ENCODE measurements at places on chromosomes 5 and 9. TPM values are rescaled to one million over a fixed set of nuclear protein-coding genes. Genes with fewer than 3 reads are reported as not detected.

GRCh38 chr9:69871118-69871834 lies 50.7 kb downstream of the CFAP95 start:
- DNase-seq: no peak

GRCh38 chr5:144972317-144972716 lies 801.6 kb downstream of the KCTD16 start:
- DNase-seq: no peak

GRCh38 chr5:85647349-85648127 lies 970.2 kb upstream of the COX7C start:
- DNase-seq: no peak

DNA sequence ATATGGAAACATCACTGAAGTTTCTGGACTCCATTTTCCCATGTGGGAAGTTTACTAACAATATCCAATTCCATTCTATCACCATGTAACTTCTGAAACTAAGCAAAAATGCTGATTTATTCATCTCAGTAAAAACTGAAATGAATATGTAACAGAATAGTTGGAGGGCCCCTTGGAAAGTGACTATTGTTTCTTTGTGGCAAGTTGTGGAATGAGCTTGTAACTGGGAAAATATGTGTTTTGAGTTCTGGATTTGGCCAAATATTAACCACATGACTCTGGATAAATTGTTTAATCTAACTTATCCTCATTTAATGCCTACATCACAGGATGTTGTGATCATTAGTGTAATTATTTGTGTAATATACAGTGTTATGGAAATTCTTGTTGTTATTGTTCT lies 619.3 kb downstream of the TLE4 start:
- peak; percentile 57 for DNase-seq

DNA sequence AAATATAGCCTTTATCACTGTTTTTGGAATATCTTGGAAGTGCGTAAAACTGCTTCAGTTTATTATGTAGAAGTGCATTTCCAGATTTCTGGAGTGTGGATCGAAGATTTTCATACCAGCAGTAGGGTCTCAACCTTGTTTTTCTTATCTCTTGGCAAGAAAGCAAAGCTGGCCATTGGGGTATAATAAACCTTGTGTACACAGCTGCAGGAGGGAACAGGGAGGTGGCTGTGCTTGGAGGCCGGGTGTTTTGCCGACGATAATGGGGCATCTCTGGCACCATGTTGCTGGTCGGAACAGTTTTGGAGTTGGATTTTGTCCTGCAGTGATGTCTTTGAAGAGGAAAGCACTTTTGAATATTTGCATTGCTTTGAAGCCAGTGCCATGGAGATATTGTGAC lies 308.8 kb upstream of the DMRT1 start:
- no peak for DNase-seq

- DNase-seq: peak; percentile 8
Observed at GRCh38 chr5:59357381-59357977, 536.0 kb downstream of the PDE4D start.

DNA sequence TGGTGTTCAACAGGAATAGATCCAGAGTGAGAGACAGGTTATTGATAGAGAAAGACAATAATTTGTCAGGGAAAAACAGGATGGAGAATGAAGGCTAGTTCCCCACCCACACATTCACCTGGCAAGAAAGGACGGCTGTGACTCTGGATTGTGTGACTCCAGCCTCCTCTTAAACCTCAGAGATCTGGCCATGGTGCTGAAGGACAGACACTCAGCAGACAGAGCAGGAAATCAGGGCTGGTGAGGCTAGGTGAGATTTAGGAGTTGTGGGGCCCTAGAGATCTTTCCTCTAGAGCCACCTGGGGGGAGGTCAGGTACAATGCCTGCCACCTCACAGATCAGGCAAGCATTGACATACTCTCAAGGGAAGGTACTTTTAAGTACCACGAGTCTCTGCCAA lies 15.2 kb downstream of the OR1B1 start:
- no peak for DNase-seq

DNA sequence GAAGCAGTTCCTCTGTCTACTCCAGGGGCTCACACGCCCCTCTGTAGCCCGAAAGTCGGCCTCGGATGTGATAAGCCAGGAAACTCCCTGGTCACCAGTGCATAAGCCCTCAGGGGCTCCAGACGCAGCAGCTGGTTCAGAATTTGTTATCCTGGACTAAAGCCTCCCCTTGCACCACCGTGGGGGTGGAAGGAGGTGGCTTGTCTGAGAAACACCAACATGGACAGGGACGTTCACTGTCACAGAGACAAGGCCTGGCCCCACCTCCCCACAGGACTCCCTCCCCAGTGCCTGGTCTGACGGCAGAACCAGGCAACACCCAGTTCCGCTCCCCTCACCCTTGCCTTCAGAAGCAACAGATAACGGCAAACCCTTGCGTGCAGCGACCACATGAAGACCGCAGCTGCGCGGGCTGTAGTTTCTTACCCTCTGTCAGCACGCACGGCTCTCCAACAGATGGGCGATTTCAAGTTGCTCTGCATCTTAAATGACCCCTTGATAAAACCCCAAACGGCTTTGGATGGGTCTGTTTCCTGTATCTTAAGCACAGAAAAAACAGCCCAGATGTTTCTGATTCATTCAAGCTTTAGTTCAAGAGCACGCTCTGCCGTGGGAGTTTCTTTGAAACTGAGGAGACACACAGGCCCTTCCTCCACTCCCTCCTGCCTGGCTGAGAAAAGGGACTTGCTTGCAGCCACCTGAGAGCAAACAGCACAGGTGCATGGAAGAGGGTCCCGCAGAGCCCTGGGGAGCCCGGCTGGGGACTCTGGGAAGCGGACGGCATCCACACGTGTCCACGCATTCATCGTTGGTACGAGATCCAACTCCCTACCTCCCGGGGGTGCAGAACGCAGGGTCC lies 44.7 kb upstream of the NKD2 start:
- peak; percentile 88 for DNase-seq

DNA sequence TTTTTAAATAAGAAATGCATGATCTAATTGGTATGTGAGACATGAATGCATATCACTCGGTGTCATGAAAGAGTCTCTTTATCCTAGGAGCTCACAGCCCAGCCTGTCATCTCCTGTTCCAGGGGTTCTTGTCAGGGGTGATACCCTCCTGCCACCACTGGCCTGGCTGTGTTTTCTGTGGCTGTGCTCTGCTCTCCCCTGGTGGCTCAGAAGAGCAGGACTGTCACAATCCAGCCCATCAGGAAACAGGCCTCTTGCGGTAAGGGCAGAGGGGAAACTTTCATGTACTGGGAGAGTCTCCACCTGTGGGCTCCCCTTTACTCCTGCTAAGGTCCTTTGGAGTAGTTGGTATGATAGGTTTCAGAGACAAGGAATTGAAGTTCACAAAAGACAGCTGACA lies 240.2 kb upstream of the GLRA1 start:
- no peak for DNase-seq

- DNase-seq: no peak
Observed at GRCh38 chr5:39696672-39697398, 272.1 kb upstream of the DAB2 start.

DNA sequence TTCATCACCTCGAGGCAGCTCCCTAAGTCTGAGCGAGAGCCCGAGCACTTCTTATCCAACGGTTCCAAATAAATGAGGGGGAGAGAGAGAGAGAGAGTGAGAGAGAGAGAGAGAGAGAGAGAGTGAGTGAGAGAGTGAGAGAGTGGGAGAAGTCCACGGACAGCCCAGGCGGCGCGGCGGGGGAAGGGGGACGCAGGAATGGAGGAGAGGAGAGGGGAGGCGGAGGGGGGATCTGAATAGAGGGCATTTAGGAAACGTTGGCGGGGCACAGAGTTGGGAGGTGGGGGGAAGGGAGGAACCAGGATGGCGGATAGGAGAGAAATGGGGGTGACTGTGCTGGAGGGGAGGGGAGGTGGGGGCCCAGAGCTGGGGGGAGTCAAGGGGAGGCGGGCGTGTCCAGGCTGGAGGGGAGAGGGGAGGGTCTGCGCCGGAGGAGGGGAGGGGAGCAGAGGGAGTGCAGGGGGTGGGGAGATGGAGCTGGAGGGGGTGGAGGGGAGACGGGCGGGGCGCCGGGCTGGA lies 398 bp upstream of the BASP1 start:
- peak; percentile 51 for DNase-seq

GRCh38 chr9:20570756-20571155 lies 51.5 kb downstream of the MLLT3 start:
- peak; percentile 87 for DNase-seq

- no peak for DNase-seq
Observed at GRCh38 chr5:136927571-136927970, 562.2 kb upstream of the TRPC7 start.

GRCh38 chr9:92727716-92728700 lies 36.6 kb downstream of the BICD2 start:
- no peak for DNase-seq

DNA sequence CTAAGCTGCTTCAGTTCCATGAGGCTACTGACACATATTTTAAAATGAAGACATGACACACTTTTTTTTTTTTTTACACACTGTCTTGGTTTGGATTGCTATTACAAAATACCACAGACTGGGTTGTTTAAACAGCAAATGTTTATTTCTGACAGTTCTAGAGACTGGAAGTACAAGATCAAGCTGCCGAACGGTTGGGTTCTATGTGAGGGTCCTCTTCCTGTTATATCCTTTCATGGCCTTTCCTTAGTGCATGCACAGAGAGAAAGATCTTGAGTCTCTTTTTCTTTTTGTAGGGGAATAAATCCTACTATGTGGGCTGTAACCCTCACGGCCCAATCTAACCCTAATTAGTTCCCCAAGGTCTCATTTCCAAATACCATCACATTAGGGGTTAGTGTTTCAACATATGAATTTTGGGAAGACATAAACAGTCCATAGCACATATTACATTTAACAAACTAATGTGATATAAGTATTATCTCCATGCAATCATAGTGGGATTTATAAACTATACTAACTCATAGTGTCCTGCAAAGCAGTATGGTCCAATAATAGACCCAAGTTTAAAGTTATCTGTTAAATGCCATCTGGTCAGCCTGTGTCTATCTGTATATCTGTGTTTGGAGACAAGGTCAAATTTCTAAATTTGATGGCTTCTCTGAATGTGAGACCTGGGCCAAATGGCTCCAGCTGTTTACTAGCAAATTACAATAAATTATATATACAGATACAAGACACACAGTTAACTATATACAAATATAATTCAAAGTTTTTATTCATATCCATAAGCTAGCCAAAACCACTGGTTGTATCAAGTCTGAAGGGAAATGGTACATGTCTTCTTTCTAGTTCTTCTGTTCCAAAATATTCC lies 90.3 kb upstream of the NREP start:
- DNase-seq: no peak

GRCh38 chr5:71778678-71779276 lies 59.7 kb downstream of the CARTPT start:
- peak; percentile 14 for DNase-seq

DNA sequence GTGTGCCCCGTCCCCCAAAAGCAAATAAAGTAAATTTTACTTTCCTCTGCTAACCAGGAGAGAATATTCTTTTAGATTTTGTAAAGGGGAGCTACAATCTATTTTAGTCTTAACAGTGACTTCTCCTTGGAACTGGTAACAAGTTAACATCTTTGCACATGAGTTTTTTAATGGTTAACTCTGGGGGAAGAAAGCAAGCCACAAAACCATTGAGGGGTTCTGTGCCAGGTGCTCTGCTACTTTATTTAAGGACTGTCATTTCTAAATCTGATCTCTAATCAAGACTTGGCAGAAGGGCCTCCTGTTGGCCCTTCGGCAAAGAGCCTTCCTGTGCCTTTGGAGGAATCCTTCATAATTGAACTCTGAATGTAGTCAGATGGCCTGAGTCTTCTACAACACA lies 153.4 kb downstream of the SLC12A2 start:
- no peak for DNase-seq

DNA sequence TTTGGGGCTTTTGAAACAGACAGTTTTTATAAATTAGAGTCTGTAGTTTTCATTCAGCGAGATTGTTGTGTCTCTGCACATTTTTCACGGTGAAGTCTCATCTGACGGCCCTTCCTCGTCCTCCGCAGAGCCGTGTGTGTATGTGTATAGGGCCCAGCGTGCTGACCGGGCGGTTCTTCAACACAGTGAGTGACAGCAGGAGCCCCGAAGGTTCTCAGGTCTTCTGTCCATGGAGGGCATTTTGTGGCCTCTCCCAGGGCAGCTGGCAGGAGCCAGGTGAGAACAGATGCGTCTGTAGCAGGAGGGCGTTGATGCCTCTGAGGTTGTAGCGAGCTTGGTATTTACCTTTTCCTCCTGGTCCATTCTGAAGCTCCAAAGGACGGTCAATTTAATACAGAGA lies 116.0 kb upstream of the LPCAT1 start:
- DNase-seq: no peak

DNA sequence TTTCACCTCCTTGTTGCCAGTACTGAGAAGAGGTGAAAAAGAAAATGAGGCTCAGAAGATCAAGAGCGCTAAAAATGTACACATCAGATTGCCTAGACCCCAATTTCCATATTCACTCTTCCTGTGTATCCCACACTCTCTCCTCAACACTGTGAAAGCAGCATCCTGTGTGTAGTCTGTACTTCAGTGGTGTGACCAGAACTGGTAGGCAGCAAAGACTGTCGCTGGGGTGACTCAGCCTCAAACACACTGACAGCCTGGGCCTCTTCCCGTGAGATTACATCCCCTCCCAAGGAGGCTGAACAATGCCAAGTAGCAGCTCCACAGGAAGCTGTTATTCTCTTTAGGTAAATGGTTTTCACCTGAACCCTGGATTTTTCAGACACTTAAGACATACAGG lies 135.5 kb downstream of the CCDC192 start:
- peak; percentile 64 for DNase-seq

GRCh38 chr9:120186276-120186675 lies 393.7 kb downstream of the CDK5RAP2 start:
- no peak for DNase-seq

DNA sequence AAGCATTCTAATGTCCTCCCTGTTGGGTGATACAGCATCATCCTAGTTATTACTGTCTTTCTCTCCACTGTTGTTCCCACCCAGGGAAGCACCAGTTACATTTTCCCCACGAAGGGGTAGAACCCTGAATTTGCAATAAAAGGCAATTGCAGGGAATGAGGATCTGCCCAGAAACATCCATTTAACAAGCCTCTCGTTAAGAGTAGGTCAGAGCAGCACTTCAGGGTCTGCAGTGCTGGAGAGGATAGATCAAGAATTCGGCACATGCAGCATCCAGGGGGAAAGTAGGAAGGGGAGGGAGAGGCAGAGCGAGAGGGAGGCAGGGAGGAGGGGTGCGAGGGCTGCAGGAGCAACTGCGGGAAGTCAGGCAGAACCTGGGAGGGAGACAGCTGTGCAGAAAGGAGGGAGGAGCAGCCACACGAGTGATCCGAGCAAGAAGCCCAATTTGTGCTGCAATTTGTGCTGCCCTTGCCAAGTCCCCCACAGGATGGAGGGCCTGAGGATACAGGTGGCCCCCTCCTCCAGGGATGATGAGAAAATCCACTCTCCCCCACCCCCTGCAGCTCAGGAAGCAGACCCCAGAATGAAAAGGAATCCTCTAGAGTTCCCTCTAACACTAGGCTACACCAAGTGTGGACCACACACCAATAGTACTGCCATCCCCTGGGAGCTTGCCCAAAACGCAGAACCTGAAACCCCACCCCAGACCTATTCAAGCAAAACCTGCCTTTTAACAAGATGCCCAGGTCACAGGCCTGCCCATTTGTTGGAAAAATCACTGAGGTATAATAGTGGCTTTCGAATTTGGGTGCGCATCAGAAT lies 62.2 kb downstream of the EPB41L4B start:
- DNase-seq: no peak

Gene MEF2C
- polyA plus RNA-seq: 1.5 TPM

Gene POU5F2
- polyA plus RNA-seq: 0.02 TPM

Gene MARCHF6
- polyA plus RNA-seq: 62.6 TPM

Gene PCDHB15
- polyA plus RNA-seq: 0.17 TPM

Gene OGN
- not detected for polyA plus RNA-seq

Gene TMEM252
- not detected for polyA plus RNA-seq

Gene KCNMB1
- polyA plus RNA-seq: not detected

Gene ECM2
- 0.26 TPM for polyA plus RNA-seq

Gene LCN1
- not detected for polyA plus RNA-seq

Gene RNF180
- polyA plus RNA-seq: not detected

Gene PSMD5
- polyA plus RNA-seq: 23.1 TPM

Gene FAT2
- 0.06 TPM for polyA plus RNA-seq
